Activated CD4-positive, CD25-positive, alpha-beta regulatory T cell treated with anti-CD3 and anti-CD28 coated beads, Interleukin-2, amount 50 U/mL, for 24 hours (primary cell): ENCODE measurements at places on chromosomes 5 and 9.

DNA sequence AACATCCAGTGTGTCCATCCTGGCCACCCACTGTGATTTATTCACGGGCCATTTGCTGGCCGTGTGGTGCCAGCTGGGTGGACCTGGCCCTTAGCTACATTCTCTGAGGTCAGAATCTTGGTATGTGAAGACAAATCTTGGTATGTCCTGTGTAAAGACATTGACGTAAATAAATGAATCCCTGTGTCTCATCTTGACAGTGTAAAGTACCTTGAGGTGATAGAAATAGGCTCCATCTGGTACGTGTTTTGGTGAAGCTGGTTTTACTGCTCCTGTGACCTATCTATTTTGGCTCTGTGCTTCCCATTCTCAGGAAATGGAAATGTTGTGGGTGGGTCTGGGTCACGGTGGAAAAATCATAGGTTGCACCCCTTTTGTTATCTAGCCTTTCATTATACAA is 245.4 kb upstream of the ANKH start:
- ATAC-seq: no peak

GRCh38 chr9:87277346-87277745 is 220.3 kb upstream of the DAPK1 start:
- ATAC-seq: no peak

GRCh38 chr5:12193536-12193935 is 289.3 kb upstream of the CTNND2 start:
- no peak for ATAC-seq

DNA sequence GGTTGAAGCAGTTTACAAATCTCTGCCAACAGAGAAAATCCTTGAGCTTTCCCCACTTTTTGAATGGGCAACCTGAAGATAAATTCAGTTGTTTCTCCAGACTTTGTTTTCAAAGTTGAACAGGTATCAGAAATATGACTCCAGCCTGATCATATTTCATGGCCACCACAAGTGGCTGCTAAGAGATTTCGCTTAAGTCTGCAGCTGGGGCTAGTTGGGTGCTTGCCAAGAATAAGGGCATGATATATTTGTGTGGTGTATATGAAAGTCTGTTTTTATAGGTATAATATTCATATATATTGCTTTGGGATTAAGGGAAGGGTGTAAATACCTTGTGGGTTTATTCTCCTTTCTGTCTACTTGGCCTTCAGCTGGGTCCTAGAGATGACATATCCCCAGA is 168.4 kb upstream of the GDNF start:
- ATAC-seq: no peak
